ENCODE measurements at places on chromosomes 3 and 15. TPM values are rescaled to one million over a fixed set of nuclear protein-coding genes. Genes with fewer than 3 reads are reported as not detected.

Gene PLCH1
- total RNA-seq: under 0.01 TPM

Gene DLL4
- 218 TPM for total RNA-seq

Gene SPCS1
- 50.3 TPM for total RNA-seq

Gene IQCF5
- not detected for total RNA-seq

Gene LMAN1L
- total RNA-seq: not detected

Gene CHRNA3
- total RNA-seq: not detected

Gene LRTM1
- total RNA-seq: not detected

Gene CCR9
- total RNA-seq: not detected

Gene SLC22A13
- not detected for total RNA-seq

Gene ZNF660
- 0.61 TPM for total RNA-seq

Gene MYL3
- not detected for total RNA-seq

Gene MST1R
- 0.97 TPM for total RNA-seq

Gene STRA6
- total RNA-seq: 0.32 TPM

Gene PLA2G4D
- total RNA-seq: not detected

Gene CFAP91
- total RNA-seq: 0.76 TPM

Gene CRBN
- total RNA-seq: 68.4 TPM

Gene SPATA12
- under 0.01 TPM for total RNA-seq

Gene ZNF197
- 10.6 TPM for total RNA-seq

Gene MCF2L2
- 1.2 TPM for total RNA-seq

Gene NSUN3
- 10.4 TPM for total RNA-seq

Gene CYP11A1
- total RNA-seq: not detected

Gene LYZL4
- not detected for total RNA-seq

Gene PLSCR2
- total RNA-seq: not detected

Gene CHRNB4
- total RNA-seq: not detected

Gene RARRES1
- 1.1 TPM for total RNA-seq

Gene MYH15
- total RNA-seq: 0.30 TPM

Gene GOLGA8O
- not detected for total RNA-seq

Gene LRRC2
- total RNA-seq: not detected

Gene HHLA2
- total RNA-seq: not detected

Gene IQCH
- total RNA-seq: 0.32 TPM

Gene SPSB4
- under 0.01 TPM for total RNA-seq

Gene MITF
- total RNA-seq: 2.3 TPM

Gene COL6A5
- not detected for total RNA-seq

Gene PSTPIP1
- total RNA-seq: not detected

Gene GPR62
- under 0.01 TPM for total RNA-seq

Gene CPNE9
- total RNA-seq: not detected

Gene GPR149
- not detected for total RNA-seq

Gene GUCA1C
- not detected for total RNA-seq

Gene ACP3
- total RNA-seq: not detected

Gene LPCAT4
- total RNA-seq: 5.2 TPM

Gene PSMD2
- total RNA-seq: 651 TPM

Gene CASR
- total RNA-seq: not detected

Gene MYZAP
- 22.6 TPM for total RNA-seq

Measured in epithelial cell of umbilical artery (primary cell).